ENCODE measurements at places on chromosomes 4 and X. TPM values are rescaled to one million over a fixed set of nuclear protein-coding genes. Genes with fewer than 3 reads are reported as not detected.

DNA sequence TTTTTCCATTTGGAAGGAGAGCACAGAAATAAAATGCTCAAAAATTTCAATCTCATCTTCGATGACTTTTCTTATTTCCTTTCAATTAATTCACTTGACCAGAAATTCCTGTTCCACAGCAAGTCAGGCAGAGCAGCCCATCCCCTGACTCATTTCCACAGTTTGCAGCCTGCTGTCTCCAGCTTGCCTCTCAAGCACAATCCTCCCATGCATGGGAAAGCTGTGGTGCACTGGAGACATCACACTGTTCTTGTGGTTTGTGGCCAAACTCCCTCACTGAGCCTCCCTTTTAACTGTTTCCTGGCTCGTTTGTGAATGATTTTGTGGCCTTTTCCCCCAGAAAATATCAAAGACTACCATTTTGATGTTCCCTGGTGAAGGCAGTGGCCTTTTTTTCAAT is 114.0 kb upstream of the ENPEP start:
- H3K4me3 ChIP-seq = no peak overlapping the region
- no peaks in the 10 kb centered on the region for H3K36me3 ChIP-seq
- H3K4me1 ChIP-seq = no peaks in the 10 kb centered on the region
- H3K27ac ChIP-seq = no peak overlapping the region
- no peaks in the 10 kb centered on the region for H3K27me3 ChIP-seq

CSN1S1 gene
- not detected for total RNA-seq

UGT2B17 gene
- not detected for total RNA-seq

ARL9 gene
- 0.50 TPM for total RNA-seq

CLGN gene
- 2.8 TPM for total RNA-seq
